ENCODE measurements at places on chromosomes 11 and 22.
A peak's percentile ranks its signal among the peaks of the same experiment; 100 is the strongest.

DNA sequence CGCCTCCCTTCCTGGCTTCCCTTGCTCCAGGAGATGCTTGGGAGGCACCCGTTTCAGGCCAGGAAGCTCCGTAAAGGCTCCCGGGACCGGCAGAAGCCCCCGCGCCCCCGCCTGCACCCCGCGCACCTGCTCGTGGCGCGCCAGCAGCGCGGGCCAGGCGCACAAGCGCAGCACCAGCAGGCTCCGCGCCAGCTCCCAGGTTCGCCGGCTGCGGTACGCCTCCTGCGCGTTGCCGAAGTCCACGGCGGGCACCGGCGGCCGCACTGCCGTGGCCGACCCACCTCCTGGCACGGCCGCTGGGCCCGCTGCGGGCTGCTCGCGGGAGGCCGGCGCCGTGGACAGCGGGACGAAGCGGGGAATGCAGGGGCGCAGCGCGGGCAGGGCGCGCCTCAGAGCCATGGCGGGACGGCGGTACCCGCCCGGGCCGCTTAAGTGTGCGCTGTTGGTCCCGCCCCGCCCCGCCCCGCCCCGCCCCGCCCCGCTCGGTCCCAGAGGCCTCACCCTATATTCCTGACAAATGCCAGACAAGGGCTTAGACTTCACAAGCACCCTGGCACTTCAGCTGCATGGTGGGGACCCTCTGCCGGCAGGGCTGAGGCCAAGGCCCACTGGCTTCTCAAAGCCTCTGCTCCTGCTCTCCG lies at the start of gene PRODH:
Gene PRODH, minus strand, starts transcription at position 405 of the 641 bp plus-strand sequence. Its CDS starts 6 bp downstream, at position 399.
- no peak for DNase-seq

DNA sequence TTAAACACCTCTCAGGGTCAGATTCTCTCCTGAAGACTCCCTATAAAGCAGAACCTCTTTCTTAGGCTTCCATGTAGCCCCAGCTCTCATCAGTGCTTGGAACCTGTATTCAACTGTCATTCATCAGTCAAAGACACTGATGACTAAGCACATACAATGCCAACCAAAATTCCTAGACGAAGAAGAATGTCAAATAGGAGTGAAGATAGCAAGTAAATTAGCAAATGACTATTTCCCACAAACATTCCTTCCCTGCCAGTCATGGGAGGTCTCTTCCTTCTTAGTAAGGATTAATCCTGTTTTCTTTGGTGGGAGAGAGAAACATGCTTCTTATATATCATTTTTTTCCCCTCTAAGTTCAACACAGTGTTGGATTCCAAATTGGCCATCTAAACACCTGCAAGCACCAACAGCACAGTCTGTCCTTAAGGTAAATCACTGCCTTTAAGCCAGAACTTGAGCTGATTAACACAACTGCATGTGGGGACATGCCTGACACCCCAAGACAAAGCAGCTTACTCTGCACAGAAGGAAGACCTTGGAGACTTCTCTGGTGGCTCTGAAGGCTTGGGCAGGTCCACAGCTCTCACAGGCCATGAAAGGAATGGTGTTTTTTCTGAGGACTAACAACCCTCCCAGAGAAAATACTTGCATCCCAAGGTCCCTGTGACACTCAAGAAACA lies 47.5 kb upstream of the ME3 start:
- no peak for DNase-seq

DNA sequence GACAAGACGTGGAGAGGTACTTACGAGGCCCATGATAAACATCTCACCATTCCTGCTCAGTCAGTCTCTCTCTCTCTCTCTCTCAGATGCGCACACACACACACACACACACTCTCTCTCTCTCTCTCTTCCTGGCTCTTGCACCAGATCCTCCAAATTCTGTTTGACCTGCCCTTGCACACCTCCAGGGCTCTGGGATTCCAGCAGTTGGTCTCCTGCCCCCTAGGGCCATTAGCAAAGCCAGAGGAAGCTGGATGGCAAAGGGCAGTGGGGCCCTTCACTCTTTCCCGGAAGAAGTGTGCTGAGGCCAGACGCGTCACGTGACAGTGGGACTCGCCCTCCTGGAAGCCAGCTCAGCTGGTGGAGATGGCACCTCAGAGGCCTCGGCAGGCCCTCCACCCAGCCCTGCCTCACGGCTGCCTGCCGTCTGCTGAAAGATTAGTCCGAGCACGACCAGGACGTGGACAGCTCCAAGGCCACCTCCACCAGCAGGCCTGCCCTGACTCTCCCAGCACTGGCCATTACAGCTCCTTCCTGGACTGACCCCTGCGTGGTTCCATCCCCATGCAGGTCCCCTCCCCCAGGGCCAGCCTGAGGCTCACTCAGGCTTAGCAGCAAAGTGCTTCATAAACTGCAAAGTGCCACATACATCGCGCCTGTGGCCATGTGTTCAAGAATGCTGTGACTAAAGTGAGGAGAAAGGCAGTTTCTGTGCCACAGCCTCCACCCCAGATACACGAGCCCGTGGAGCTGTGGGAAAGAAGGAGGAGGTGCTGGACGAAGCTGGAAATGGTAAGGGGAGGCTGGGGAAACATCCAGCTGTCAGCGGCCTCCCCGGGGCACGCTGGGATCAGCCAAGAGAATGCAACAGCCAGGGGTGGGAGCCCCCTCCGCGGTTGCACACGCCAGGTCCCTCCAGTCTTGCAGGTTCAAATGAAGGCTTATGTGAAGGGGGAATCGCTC lies 3.7 kb downstream of the PDGFB start:
- DNase-seq: peak; percentile 87

DNA sequence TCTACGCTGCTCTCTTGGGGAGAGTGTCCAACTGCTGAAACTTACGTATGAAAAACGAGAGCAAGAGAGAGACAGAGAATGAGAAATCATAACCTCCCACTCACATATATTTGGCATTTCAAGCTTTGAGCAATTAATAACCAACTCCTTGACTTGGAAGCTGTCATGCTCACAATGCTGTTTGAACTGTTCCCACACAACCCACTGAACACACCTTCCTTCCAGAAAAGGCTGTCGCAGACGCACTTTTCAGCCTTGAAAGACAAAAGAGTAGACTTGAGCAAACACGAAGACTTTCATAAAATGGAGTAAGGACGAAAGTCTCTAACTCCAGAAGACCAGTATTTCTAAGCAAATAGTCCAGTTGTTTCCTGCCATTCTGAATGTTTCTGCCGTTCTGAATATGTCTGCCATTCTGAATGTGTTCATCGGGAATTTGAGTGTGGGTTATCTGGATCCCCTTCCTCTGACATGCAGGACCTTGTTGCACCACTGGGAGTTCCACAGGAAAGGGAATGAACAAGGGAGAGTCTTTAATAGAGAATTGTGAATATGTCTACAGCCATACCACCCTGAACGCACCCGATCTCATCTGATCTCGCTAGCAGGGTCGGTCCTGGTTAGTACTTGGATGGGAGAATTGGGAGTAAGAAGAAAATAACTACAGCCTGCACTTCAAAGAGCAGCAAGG lies 86.2 kb upstream of the BARX2 start:
- no peak for DNase-seq

GRCh38 chr11:34819740-34820482 lies 96.3 kb downstream of the APIP start:
- DNase-seq: no peak

GRCh38 chr22:44567846-44568493 lies 69.9 kb upstream of the RTL6 start:
- DNase-seq: peak; percentile 11

DNA sequence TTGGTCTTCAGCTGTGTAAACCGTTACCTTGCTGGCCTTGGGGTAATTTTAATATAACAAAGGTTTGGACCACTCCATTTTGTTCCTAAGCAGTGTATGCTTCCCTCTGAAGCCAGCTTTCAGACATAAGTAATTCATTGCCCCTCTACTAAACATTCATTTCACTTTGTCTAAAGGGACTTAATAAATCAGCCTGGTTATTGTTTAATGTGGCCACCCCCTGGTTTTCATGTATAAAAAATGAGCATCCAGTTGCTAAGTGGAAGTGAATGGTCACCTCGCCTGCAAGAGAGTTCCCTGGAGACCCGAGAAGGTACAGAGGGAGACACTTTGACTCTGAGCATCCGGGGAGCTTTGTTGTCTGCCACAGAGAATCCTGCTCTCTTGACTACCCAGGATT lies 3.9 kb downstream of the ABTB2 start:
- no peak for DNase-seq

DNA sequence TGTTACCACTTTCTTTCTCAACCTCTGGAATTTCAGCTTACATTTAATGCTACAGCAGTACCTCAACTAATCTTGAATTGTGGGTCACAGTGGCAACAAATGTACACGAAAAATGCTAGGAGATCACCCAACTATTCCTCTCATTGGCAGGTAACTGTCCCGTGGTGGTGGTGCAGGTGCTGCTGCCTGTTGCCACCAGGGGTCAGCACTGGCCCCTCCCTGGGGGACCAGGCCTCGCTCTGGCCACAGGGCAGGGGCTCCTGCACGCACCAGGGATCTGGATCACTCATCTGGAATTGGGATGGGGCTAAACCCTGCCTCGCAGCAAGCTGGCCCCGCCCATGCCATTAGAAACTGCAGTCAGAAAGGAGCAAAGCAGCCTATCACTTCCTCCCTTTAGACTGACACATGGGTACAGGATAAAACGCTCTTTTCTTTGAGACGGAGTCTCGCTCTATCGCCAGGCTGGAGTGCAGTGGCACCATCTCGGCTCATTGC lies 6.9 kb upstream of the POLDIP3 start:
- DNase-seq: no peak

DNA sequence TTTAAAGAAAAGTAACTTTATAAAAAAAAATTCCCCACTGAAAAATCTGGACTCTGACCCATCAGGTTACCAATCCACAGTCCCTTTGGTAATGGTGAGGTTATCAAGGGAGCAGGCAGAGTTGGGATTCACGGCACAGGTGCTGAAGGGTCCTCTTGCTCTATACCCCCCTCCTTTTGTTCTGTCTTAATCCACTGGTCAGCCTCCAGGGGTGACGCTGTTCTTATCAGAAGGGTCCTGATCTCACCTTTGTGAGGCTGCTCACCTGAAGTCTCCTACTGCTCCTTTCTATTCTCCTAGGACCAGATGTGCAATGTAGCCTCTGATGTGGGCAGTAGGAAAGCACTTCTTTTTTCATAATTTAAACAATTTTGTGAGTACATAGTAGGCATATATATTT lies 80.6 kb upstream of the E2F8 start:
- no peak for DNase-seq

DNA sequence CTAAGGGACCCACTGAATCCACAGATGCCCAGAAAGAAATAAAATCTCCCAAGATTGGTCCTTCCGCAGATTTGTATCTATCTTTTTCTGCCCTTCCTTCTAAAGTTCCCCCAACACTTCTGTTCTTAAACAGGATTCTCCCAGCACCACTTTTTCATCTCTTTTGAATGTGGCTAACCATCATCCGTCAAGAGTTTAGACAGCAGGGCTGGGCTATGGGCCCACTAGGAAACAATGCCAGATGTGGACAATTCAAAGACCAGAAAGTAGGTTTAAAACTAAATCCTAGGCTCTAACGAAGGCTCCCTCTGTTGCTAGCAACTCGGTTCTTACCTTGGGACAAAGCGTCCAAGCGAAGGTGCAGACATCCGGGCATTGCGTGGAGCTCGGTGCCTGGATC lies 100.0 kb downstream of the AMBRA1 start:
- no peak for DNase-seq

DNA sequence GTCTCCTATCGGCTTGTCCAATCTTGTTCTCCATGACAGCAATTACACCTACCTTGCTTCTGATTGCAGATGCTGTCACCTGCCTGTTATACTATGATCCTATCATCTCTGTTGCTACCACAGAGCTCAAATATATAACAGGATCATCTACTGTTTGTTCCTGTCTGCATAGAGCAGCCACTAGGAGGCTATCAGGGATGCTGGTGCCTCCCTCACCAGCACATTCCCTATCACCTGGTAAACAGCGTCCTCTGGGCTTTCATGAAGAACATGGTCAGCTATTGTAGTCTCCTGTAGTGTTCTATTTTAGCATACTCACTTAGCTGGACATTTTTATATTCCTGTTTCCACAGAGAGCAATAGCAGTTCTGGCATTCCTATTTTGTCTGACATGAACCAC lies 87.8 kb upstream of the FAT3 start:
- no peak for DNase-seq

DNA sequence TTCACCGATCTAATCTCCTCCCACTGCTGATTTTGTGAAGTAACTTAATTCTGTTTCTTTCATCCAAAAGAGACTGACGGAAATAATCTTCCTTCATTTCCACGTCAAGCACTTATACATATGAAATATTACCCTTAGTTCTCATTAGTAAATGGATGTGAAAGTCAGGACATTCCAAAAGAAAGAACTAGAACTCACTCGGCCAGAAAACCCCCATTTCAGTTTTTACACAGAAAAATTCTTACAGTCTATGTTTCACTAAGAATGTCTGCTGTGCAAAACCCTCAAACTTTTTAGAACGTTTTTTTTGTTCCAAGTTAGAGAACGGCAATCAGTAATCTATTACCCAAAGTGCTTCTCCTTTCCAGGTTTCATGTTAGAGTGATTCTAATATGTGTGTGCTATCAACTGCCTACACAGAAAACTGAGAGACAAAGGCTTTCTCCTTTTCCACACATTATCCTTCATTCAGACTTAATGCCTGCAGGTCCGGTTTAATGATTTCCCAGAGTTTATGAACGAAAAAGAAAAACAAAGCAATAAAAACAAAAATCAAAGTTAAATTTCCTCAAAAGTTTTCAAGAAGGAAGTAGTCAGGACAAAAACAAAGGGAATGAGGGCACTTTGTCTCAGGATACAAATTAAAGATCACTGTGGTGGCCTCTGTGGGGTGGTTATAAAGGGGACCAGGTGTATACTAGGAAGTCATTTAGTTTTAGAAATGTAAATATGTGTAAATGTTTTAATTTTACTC lies 11.3 kb upstream of the SESN3 start:
- DNase-seq: no peak

DNA sequence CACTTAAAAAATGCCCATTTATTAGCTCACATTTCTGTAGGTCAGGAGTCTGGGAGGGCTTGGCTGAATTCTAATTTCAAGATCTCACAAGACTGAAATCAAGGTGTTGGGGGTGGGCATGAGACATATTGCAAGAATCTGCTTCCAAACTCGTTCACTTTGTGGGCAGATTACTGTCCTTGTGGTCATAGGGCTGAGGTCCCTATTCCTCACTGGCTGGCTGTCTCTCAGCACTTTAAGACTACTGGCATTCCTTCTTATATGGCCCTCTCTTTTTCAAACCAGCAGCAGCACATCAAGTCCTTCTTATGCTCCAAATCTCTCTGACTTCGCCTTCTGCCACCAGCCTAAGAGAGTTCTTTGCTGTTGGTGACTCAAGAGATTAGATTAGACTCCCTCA lies 27.8 kb upstream of the MYOD1 start:
- DNase-seq: no peak
